Type B pancreatic cell (in vitro differentiated cells): ENCODE measurements at places on chromosomes 3 and 15.

- no peak overlapping the region for H3K27ac ChIP-seq
- DNase-seq, result no peak
- H3K4me1 ChIP-seq, result peaks cover 5% of the 10 kb centered on the region
- H3K36me3 ChIP-seq, result no peaks in the 10 kb centered on the region
These were observed 100.6 kb upstream of the SLC24A5 start for GRCh38 chr15:48020166-48020565.

- H3K36me3 ChIP-seq, result peaks cover 7% of the 10 kb centered on the region
- H3K4me1 ChIP-seq, result peaks cover 45% of the 10 kb centered on the region
- H3K27me3 ChIP-seq, result no peaks in the 10 kb centered on the region
- H3K27ac ChIP-seq, result no peak overlapping the region
These were observed 54.9 kb downstream of the IGF1R start for GRCh38 chr15:98703126-98703685.

- no peaks in the 10 kb centered on the region for H3K4me1 ChIP-seq
- H3K27me3 ChIP-seq, result peaks cover 32% of the 10 kb centered on the region
- H3K4me3 ChIP-seq, result no peak overlapping the region
- H3K27ac ChIP-seq, result no peak overlapping the region
- DNase-seq, result no peak
- no peaks in the 10 kb centered on the region for H3K36me3 ChIP-seq
These were observed 17.9 kb upstream of the SEC13 start for GRCh38 chr3:10338591-10339353.

GRCh38 chr15:101275018-101275417 lies 2.3 kb downstream of the SELENOS start:
- no peak for DNase-seq
- H3K4me3 ChIP-seq, result peak overlapping the region; percentile 4
- no peaks in the 10 kb centered on the region for H3K27me3 ChIP-seq
- H3K36me3 ChIP-seq, result peaks cover 38% of the 10 kb centered on the region

DNA sequence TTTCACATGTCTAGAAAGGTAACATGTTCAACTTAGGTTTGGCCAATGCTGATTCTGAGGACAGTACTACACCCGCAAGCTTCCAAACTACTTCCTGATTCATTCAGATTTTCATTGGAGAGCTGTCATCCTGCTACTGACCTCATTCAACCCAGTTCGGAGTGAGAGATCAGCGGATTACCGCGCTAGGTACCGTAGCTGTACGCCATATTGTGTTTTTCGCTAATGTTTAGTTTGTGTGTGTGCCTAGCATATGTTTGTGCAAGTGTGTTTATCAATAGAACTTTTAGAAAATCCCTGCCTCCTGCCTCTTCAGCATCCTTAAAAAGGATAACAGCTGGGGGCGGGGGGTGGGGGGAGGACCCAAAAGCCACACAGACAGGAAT lies 1.1 kb downstream of the ZBTB20 start:
- H3K27me3 ChIP-seq, result no peaks in the 10 kb centered on the region
- H3K4me3 ChIP-seq, result peak overlapping the region; percentile 98
- no peak for DNase-seq

GRCh38 chr15:39357480-39358268 lies 223.2 kb upstream of the THBS1 start:
- no peak for DNase-seq
- H3K36me3 ChIP-seq, result no peaks in the 10 kb centered on the region
- H3K4me1 ChIP-seq, result peaks cover 20% of the 10 kb centered on the region
- H3K4me3 ChIP-seq, result no peak overlapping the region
- peak overlapping the region; percentile 3 for H3K27ac ChIP-seq
- no peaks in the 10 kb centered on the region for H3K27me3 ChIP-seq

DNA sequence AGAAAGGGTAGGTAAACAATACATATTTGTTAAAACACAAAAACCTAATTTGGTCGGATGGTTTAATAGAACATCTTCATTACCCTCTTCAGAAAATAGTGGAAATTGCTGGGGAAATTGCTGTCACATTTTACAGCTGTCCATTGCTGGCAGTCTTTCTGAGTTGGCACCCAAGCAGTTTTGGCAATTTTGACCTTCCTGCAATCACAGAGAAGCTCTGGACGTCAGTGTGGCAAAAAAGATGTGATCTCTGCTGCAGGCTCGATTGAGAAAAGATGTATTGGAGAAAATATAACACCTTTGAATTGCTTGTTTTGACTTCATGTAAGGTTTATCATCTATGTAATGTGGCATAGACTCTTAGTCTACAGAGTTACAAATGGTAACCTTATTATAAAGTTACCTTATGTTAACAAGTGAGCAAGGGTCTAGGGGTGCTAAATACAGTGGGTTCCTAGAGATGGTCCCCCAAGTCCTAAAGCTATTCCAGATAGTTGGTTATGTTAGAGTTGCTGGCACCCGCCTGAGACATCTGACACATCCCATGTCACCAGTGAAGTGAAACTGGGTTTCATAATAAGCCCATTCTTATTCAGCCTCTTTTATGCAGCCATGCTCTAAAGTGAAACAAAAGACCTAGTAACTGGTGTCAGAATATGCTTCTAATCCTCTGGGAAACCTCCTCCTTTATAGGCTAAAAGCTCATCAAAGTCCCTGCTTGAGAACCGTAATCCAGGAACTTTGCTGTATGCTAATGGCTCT lies 14.0 kb downstream of the UBE2E1 start:
- peaks cover 39% of the 10 kb centered on the region for H3K36me3 ChIP-seq
- peaks cover 36% of the 10 kb centered on the region for H3K4me1 ChIP-seq
- H3K27me3 ChIP-seq, result no peaks in the 10 kb centered on the region
- H3K27ac ChIP-seq, result no peak overlapping the region
- no peak for DNase-seq

DNA sequence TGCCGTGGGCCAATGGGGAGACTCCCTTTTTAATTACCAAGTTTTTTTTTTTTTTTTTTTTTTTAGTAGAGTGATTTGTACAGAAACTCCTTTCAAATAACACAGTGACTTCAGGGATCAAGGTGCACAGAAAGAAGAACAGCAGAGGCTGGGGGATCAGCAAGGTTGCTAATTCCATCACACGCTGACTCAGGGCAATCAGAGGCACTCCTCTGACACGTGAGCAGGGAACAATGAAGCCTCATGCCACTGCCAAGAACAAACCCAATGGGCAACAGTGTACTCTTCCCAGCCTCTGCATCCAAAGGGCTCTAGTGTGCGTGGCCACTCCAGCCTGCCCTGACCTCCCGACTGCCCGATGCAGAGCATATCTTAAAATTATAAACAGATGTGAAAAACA lies 186.7 kb upstream of the WNT5A start:
- no peaks in the 10 kb centered on the region for H3K36me3 ChIP-seq
- no peak for DNase-seq
- no peak overlapping the region for H3K4me3 ChIP-seq
- H3K27ac ChIP-seq, result no peak overlapping the region

DNA sequence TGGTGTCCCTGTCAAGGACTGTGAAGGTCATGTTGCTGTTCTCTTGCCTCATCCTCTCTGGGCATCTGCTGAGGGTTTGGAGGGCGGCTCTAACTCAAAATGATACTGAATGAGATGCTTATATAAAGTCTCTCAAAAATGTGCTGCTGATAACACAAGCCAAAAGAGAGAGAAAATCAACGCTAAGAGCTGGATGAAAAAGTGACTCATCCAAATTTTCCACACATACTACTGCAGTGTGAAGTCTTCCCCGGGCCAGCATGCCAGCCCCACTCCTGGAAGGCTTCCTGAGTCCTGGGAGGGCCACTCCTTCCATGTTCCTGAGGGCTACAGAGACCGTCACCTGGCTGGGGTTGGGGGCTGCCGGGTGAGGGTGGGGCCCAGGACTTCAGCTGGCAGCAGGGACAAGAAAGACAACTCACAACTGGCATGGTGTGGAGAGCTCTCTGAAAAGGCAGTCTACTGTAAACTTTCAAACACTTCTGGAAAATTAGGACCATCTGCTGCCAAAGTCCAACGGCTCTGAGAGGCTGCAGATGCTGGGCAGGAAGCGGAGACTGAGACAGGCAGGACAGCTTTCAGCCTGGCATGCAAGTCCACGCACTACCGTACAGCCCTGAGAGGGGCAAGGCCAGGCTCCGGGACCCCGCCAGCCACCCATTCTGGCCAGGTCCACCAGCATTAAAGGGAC lies 200.3 kb downstream of the ADAMTS17 start:
- peaks cover 3% of the 10 kb centered on the region for H3K27me3 ChIP-seq
- H3K4me1 ChIP-seq, result no peaks in the 10 kb centered on the region
- H3K4me3 ChIP-seq, result no peak overlapping the region
- peaks cover 15% of the 10 kb centered on the region for H3K36me3 ChIP-seq
- no peak for DNase-seq
- H3K27ac ChIP-seq, result no peak overlapping the region

DNA sequence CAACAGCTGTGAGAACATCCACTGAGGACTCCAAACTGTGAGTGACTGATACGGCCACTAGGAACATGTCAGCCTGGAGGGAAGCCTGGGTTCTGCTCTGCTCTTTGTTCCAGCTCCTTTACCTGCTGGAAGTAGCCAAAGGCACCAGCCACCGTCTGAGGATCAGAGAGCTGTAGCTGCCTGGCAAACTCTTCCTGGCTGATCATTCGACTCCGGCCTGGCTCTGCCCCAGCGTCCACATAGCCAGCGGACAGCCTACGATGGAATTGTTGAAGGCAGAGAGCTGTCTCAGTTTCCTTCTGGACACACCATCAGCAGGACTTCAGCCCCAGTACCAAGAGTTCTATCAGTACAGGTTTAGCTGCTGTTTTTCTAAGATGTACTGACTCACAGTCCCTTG lies 5.7 kb downstream of the LPCAT4 start:
- peaks cover 25% of the 10 kb centered on the region for H3K36me3 ChIP-seq
- H3K4me3 ChIP-seq, result no peak overlapping the region
- H3K27me3 ChIP-seq, result no peaks in the 10 kb centered on the region
- DNase-seq, result no peak
- H3K27ac ChIP-seq, result peak overlapping the region; percentile 93
- H3K4me1 ChIP-seq, result peaks cover 28% of the 10 kb centered on the region

GRCh38 chr3:77475507-77475906 lies 435.6 kb downstream of the ROBO2 start:
- no peak overlapping the region for H3K4me3 ChIP-seq
- peaks cover 10% of the 10 kb centered on the region for H3K36me3 ChIP-seq
- H3K27me3 ChIP-seq, result no peaks in the 10 kb centered on the region
- DNase-seq, result no peak
- H3K27ac ChIP-seq, result no peak overlapping the region

DNA sequence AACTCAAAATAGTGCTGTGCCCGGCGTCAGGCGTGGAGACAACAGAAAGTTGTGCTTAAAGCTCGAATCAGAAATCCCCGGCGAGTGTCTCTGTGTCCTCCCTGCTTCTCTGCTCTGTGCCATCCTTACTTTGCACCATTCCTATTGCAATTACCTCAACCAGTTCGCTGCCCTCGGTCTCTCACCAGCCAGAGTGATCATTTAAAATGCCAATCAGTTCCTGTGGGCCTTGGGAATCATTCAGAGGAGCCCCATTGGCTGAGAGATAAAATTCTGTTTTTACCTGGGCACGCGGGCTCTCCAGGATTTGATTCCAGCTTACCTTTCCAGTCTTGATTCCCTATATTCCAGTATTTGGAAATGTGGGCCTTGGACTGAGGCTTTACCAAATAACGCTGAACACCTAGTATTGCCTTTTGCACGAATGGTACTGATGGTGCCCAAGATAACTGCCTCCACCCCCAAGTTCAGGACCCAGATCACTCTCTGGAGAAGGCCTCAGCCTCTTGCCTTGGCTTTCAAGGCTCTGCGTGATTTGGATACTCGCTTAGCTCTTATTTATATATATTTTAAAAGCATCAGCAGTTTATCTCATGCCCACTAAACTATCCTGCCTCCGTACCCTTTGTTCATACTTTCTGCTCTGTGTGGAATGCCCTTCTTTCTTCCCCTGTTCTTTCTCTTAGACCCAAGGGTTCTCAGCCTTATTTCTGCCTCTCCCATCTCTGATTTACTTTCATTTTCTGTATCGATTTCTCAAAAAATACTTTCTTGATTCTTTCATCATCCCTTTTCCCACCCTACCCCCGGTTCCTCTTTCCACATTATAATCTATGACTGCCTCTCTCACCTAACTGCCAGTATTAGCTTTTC lies 863 bp downstream of the PSMA4 start:
- no peaks in the 10 kb centered on the region for H3K27me3 ChIP-seq
- H3K4me1 ChIP-seq, result peaks cover 10% of the 10 kb centered on the region

DNA sequence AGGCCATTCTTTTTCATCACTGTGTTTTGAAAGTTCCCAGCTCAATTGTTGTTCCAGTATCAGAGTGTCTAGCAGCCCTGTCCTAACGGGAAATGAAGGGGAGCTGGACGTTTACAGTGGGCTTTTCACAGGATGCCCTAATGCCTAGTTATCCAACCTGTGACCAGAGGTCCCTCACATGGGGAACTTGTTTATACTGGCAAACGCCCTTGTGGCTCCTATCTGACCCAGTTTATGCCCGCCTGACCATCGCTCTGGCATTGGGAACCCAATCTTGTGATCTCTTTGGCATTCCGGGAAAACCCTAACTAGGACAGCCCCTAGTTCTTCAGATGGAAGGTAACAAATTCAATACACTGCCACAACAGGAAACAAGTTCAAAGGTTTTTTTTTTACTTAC lies 14.5 kb upstream of the MYRIP start:
- H3K27ac ChIP-seq, result no peak overlapping the region
- no peak for DNase-seq
- H3K36me3 ChIP-seq, result no peaks in the 10 kb centered on the region
- H3K27me3 ChIP-seq, result peaks cover 66% of the 10 kb centered on the region
- no peak overlapping the region for H3K4me3 ChIP-seq
- H3K4me1 ChIP-seq, result no peaks in the 10 kb centered on the region

- H3K4me1 ChIP-seq, result peaks cover 41% of the 10 kb centered on the region
- H3K4me3 ChIP-seq, result no peak overlapping the region
- H3K27me3 ChIP-seq, result no peaks in the 10 kb centered on the region
- no peak overlapping the region for H3K27ac ChIP-seq
- no peak for DNase-seq
- no peaks in the 10 kb centered on the region for H3K36me3 ChIP-seq
These were observed 23.9 kb downstream of the LRIG1 start for GRCh38 chr3:66476852-66477381.

- H3K4me3 ChIP-seq, result no peak overlapping the region
- no peaks in the 10 kb centered on the region for H3K27me3 ChIP-seq
- no peaks in the 10 kb centered on the region for H3K4me1 ChIP-seq
- H3K36me3 ChIP-seq, result peaks cover 17% of the 10 kb centered on the region
These were observed 20.5 kb upstream of the SELENOT start for GRCh38 chr3:150582620-150583019.

- H3K27me3 ChIP-seq, result no peaks in the 10 kb centered on the region
- H3K4me3 ChIP-seq, result no peak overlapping the region
- H3K27ac ChIP-seq, result no peak overlapping the region
- peaks cover 14% of the 10 kb centered on the region for H3K4me1 ChIP-seq
- DNase-seq, result no peak
- H3K36me3 ChIP-seq, result no peaks in the 10 kb centered on the region
These were observed 952.6 kb downstream of the AGBL1 start for GRCh38 chr15:87032295-87032694.

GRCh38 chr3:25863416-25863959 lies 73.6 kb downstream of the OXSM start:
- no peaks in the 10 kb centered on the region for H3K4me1 ChIP-seq
- H3K36me3 ChIP-seq, result no peaks in the 10 kb centered on the region
- H3K27ac ChIP-seq, result no peak overlapping the region
- DNase-seq, result no peak

DNA sequence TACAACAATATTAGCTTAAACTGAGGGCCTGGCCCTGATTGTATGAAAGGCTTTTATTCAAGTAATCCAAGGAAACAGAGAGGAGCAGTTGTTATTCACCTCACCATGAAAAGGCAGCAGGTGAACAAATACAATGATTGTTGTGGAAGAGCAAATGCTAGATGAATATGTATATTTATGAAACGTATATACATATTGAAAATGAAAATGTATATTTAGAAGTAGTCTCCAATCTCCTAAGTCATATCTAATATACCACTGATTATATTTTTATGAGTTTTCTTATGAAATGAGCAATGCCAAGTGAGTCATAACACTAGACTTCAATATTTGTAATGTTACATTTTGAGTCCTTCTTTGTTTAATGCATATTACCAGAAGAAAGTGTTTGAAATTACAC lies 116.2 kb upstream of the KCNMB2 start:
- DNase-seq, result no peak
- H3K27me3 ChIP-seq, result no peaks in the 10 kb centered on the region
- H3K27ac ChIP-seq, result no peak overlapping the region
- peak overlapping the region; percentile 29 for H3K4me3 ChIP-seq
